ENCODE measurements at places on chromosomes 7 and 10. TPM values are rescaled to one million over a fixed set of nuclear protein-coding genes. Genes with fewer than 3 reads are reported as not detected.

Gene GHITM
- total RNA-seq = 134 TPM

Gene SRRT
- 40.3 TPM for total RNA-seq

Gene ALOX5
- total RNA-seq = not detected

Gene NYAP1
- total RNA-seq = 0.38 TPM

Gene CLRN3
- total RNA-seq = not detected

Gene GDF2
- total RNA-seq = not detected

Gene HABP2
- not detected for total RNA-seq

Gene AGMO
- 0.35 TPM for total RNA-seq

Gene SLC39A12
- not detected for total RNA-seq

Gene CHRM2
- not detected for total RNA-seq

Gene IRF5
- 0.15 TPM for total RNA-seq

Gene NAT16
- total RNA-seq = not detected

Gene DUSP5
- 10.2 TPM for total RNA-seq

Gene CDHR1
- total RNA-seq = not detected

Gene HMX2
- total RNA-seq = not detected

Gene TMED4
- total RNA-seq = 98.8 TPM

Gene RNF133
- total RNA-seq = 0.23 TPM

Gene LRIT1
- not detected for total RNA-seq

Gene ADAP1
- 2.3 TPM for total RNA-seq

Gene VPS26A
- total RNA-seq = 27.7 TPM

Gene IL6
- total RNA-seq = 32.2 TPM
